Stimulated activated CD4-positive, alpha-beta T cell treated with anti-CD3 and anti-CD28 coated beads, TNF-alpha, amount 100 ng/mL, for 4 hours (primary cell): ENCODE measurements at places on chromosomes 7 and 10.

- no peak for DNase-seq
Observed at GRCh38 chr10:127453706-127454105, 95.4 kb upstream of the NPS start.

DNA sequence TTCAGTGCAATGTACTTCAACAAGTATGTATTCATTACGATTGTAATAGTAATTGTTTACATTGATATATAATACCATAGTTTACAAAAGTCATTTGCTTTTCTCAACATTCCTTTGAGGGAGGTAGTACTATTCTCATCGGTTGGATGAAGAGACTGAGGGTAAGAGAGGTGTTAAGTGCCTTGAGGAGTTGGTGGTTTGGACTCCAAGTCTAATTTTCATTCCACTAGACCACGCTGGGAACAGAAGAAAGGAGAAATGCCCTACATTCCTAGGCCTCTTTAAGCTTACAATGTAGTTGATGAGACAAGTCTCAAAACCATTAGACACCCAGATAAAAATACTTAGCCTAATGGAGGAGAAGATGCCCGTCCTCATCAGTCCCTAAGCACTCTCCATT, 28.6 kb downstream of the CDK1 start:
- no peak for DNase-seq

DNA sequence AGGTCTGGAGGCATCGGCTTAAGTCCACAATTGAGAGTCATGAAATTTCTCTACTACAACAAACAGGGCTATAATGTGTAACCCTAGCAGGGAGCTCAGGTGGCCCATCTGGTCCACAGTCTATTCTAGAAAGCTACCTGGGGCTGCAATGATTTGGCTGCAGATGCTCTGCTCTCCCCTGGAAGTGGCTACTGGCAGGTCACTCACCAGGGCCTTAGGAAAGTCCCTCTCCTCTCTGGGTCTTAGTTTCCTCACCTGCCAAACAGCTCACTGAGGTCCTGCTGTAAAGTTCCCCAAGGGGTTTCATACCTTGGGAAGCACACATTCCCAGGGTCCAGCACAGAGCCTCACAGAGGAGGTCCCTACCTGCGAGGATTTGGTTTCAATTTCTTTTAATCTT, 2.5 kb downstream of the IGFBP3 start:
- no peak for DNase-seq

GRCh38 chr10:78963074-78964034, 105.4 kb upstream of the ZMIZ1 start:
- no peak for DNase-seq

- DNase-seq = no peak
Observed at GRCh38 chr7:115052706-115053105, 130.8 kb downstream of the MDFIC start.
